ENCODE measurements at places on chromosomes 6 and 20.

- DNase-seq = no peak
Observed at GRCh38 chr6:71402096-71402495, 113.5 kb downstream of the OGFRL1 start.

DNA sequence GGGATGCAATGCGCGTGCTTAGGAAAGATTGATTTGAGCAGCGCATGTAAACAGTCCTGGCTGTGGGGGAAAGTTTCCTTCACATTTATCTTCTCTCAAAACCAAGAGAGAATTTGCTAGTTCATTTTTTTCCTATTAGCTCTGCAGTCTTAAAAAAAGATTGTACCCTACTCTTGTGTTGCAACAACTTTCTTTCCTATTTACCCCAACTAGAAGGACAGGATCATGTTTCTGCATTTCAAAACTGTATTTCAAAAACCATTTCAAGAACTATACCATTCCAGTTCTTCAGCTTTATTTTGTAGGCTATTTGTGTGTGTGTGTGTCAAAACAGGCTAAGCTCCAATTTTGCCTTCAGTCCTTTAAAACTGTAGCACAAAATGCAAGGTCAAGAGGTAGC lies 473.1 kb downstream of the KIF16B start:
- no peak for DNase-seq

GRCh38 chr6:139134064-139134395 lies 850 bp upstream of the HECA start:
- DNase-seq = no peak

- peak; percentile 68 for DNase-seq
Observed at GRCh38 chr6:129393654-129394053, 316.3 kb downstream of the ARHGAP18 start.

DNA sequence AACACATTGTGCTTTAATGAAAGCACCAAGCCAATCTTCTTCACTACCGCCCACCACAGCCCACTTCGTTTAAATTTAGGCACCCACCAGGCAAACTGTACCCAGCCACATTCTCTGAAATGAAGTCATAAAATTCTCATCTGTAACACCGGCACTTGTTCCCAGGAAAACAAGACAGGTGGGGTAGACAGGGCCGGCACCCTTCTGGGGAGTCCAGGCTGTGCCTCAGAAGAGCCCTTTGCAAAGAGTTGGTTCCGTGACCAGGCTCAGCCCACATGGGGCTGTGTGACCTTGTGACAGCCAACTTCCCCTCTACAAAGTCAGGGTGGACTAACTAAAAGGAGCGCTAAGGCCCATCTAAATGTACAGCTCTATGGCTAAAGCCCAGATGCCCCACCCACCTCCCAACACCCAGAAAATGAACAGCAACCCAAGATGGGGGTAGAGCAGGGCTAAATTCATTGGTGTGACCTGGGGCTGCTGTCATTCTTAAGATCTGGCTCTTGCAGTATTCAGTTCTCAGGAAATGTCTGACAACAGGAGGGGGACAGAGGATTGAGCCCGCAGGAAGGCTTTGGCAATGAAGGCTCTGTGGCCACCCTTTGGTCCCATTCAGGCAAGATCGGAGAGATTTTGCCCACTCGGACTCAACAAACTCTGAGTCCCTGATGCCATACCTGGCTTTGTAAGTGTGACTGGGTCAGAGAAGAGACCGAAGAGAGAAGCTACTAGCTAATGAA lies 56.7 kb downstream of the TRERF1 start:
- DNase-seq = peak; percentile 61

DNA sequence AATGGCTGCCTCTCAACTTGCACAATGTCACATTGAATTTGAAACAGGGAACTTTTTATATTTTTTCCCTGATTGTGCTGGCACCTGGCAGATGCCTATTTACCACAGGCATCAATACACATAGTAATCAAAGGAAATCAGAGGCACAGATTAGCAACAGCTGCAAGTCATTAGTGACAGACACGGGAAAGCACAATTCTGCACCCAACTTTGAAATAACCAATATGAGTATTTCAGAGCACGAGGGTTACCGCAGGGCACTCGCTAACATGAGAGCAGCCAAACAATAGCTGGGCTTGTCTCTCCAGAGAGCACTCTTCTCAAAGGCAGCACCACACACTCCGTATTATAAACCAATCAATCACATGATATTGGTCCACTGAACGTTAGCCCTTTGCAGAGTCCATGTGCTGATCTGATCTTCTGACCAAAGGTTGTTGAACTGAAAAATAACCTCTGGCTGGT lies 149.5 kb downstream of the RNF144B start:
- DNase-seq = no peak

DNA sequence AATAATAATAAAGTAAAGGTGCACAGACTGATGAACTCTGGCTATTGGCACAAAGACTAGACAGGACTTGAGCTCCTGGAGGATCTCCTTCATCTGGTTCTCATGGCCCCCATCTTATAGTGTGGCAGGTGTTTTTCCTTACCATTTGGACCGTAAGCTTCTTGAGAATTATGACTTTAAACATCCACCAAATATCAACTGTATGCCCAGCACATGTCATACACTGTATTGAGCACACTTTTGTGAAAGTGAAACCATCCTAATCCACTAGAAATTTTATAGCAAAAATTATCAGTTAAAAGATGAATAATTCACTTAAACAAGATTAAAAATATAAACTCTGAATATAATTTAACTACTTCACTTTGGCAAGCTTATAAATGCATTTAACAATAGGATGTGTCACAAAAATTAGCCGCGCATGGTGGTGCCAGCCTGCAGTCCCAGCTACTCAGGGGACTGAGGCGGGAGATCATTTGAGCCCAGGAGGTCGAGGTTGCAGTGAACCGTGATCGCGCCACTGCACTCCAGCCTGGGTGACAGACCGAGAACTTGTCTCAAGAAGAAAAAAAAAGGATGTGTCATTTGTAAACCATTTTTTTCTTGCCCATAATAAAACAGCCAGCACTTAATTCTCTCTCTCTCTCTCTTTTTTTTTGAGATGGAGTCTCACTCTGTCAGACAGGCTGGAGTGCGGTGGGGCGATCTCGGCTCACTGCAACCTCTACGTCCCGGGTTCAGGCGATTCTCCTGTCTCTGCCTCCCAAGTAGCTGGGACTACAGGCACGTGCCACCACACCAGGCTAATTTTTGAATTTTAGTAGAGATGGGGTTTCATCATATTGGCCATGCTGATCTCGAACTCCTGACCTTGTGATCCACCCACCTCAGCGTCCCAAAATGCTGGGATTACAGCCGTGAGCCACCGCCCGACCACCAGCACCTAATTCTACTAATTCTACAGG lies 9.1 kb downstream of the HIVEP2 start:
- no peak for DNase-seq

DNA sequence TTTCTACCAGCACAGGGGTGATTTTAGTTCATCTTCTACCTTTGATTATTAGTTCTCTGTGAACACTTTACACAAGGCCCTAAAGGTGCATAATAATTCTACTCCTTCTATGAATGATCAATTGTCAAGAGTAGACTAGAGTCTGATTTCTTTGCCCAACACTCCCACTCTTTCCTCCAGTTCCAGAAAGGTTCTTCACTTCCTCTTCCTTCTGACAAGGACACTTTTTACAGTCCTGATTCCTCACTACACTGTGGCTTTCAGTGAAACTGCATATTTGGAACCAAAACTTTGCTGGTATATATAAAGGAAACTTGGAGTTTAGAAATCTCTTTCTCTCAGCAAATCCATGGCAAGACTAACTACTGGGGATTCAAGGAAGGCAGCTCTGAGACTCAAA lies 10.6 kb upstream of the RSPO3 start:
- peak; percentile 26 for DNase-seq

DNA sequence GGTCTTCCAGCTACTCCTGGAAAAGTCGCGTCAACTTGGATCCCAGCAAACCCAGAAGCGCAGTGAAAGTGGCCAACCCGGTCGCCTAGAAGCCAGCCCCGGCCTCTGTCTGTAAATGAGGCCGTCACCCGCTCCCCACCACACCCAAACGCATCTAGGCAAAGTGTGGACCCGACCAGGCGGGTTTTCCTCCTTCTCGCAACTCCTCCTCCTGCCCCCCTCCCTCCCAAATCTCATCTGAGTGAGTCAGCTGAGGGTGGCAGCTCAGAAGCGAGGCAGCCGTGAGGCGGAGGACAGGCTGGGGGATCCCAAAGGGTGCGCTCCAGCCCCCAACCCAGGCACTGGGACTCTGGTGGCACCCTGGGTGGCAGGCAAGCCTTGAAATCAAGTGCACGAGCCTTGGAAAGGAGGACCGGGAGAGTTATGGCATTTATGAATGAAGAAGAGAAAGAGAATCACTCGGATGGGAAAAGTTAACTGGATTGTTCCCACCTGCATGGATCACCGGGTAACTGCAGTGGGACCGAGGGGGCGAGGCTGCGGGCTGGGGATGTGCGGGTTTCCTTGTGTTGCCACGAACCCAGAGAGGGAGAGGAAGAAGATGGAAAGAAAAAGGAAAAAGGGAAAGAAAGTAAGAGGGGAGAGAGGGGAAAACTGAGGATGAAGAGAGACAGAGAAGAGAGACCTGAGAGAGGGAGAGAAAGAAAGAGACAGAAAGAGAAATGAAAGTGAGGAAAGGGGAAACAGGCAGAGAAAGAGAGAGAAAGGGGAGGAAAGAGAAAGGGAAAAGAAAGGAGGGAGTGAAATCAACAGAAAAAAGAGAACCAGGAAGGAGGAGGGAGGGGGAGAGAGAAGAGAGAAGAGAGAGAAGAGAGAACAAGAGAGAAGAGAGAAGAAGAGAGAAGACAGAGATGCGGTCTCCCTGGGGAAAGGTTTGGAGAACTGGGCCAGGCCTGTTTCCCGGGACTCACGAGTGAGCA lies at the start of gene APCDD1L:
Gene APCDD1L (minus strand): TSS at position 167 of the 980 bp plus-strand sequence. CDS start 692 bp downstream, outside the sequence.
- no peak for DNase-seq

DNA sequence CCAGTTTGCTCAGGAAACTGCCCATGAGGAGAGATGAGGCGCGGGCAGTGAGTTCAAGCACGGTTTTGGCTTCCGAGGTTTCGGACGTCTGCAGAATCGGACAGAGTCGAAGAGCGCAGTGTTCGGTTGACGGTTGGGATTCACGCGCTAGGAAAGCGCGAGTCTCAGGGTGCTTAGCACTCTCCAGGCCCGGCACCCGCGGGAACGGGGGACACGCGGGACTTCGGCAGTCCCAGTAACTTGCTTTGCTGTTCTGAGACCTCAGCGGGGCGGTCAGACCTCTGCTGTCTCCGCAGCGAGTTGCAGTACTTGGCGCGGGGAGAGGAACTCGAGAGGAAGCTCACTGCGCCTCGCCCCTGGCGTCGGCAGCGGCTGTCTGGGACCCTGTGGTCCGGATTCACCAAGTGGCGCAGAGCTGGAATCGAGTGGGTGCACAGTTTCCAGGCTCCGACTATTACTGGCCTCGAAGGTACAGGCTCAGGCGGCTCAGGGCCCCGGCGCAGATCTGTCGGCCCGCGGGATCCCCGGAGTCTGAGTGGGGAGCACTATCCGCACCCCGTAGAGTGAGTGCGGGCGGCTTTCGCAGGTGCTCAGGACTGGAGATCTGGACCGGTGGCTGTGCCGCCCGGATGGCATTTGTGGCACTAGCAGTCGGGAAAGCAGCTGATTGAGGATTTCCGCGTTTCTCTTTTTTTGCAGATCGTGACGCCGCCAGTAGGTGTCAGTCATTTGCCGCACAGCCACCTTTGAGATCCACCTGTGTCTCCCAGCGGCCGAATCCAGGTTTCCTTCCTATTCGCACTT lies at the start of gene POM121L2:
Gene POM121L2 (minus strand): TSS at position 128 of the 804 bp plus-strand sequence. CDS start 103 bp downstream, at position 25.
- peak; percentile 49 for DNase-seq

DNA sequence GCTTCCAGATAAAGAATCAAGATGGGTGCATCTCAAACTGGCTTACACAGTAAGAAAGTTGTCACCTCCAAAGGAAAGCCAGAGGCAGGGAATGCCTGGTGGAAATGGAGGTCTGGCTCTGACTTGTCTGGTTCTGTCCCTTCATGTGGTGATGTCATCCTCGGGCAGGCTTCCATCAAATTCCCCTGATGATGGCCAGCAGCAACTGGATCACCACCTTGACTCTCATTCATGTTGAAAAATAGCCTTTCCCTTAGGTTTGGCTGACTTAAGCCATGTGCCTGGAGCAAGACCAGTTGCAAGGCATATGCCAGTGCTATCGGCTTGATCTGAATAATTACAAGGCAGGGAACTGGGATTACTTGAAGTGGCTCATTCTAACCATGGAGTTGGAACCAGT lies 28.8 kb downstream of the IMPG1 start:
- DNase-seq = no peak

GRCh38 chr6:170110201-170111140 lies 180.4 kb downstream of the DLL1 start:
- DNase-seq = no peak

GRCh38 chr6:40185486-40185885 lies 251.2 kb upstream of the MOCS1 start:
- DNase-seq = no peak

- DNase-seq = peak; percentile 39
Observed at GRCh38 chr6:8707956-8708772, 272.8 kb upstream of the SLC35B3 start.

GRCh38 chr20:47319517-47320252 lies 36.8 kb downstream of the ZMYND8 start:
- peak; percentile 49 for DNase-seq

DNA sequence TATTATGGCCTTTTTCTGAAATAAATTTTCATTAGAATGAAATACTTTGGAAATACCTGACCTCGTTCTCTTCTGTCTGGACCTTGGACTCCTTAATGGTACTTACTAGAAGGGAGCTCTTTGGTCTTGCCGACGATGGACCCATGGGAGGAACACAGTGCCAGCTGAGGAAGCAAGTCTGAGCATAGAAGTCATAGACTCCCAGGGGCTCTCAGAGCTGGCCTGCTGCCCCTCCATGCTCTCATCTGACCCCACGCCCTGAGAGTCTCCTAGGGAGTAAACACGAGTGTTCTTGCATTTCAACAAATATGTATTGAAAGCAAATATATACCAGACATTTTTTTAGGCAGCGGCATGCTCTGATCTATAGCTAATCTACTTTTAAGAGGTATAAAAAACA lies 87.8 kb downstream of the PLEKHG1 start:
- no peak for DNase-seq

GRCh38 chr20:25984933-25985332 lies 288.3 kb upstream of the ZNF337 start:
- DNase-seq = peak; percentile 4

- DNase-seq = no peak
Observed at GRCh38 chr6:81789291-81789690, 36.8 kb upstream of the TENT5A start.

DNA sequence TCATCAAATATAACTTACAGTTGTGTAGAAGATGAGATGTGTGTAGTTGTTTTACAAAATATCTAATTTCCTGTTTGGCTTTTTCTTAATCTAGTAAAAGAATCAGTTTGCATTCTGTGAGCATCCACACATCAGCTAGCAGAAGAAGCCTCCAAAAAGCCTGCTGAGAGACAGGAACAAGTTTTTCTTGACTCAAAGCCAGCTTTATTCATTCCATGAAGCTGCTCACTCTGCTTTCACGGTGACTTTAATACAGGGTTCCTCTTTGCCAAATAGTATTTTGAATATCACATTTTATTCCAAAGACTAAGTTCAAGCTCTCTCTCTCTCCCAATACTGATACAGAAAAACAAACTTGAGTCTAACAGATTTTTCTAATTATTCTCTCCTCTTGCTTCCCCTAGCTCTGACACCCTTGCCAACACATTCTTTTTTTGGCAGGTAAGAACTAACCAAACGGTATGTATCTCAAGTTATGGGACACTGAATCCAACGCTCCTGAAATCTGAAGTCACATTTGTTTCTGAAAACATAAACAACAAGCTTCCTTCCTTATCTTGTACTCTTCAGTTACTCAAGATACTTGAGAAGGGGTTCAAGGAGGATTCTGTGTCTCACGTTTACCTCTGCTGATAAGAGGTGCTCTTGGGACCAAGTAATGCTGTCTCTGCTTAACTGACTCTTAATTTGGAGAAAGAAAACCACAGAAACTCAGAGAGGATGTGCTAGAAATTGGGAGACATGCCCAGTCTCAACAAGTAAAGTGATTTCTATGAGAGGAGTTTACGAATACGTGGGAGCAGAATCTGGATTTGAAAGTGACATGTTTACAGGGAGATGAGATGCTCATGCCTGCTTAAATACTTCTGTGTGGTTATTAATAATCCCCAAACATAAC lies 184.2 kb upstream of the SPTLC3 start:
- DNase-seq = no peak
